ENCODE measurements at places on chromosomes 12 and 14.

GRCh38 chr12:94042321-94042720 lies 106.1 kb upstream of the PLXNC1 start:
- no peak for DNase-seq

- no peak for DNase-seq
Observed at GRCh38 chr14:42113358-42114069, 506.8 kb downstream of the LRFN5 start.

- DNase-seq = no peak
Observed at GRCh38 chr12:57865084-57865751, 18.7 kb upstream of the CTDSP2 start.

DNA sequence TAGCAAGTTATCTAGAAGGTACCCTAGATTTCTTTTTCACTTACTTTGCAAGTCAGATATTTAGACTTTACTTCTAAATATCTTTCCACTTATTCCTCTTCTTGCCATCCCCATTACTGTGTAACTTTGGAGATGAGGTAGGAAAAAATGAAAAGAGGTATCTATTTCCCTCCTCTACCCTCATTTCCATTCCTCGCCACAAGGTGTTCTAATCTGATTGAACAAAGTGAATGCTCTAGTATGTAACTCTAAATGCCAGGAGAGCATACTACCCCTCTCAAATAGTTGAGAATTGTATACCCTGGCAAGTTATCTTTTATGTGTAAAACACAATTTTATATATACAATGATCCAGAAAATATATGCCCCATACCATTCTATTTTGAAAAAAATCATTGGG lies 1.7 kb upstream of the LDHB start:
- DNase-seq = no peak

GRCh38 chr12:95583933-95584332 lies 32.7 kb upstream of the USP44 start:
- DNase-seq = no peak

DNA sequence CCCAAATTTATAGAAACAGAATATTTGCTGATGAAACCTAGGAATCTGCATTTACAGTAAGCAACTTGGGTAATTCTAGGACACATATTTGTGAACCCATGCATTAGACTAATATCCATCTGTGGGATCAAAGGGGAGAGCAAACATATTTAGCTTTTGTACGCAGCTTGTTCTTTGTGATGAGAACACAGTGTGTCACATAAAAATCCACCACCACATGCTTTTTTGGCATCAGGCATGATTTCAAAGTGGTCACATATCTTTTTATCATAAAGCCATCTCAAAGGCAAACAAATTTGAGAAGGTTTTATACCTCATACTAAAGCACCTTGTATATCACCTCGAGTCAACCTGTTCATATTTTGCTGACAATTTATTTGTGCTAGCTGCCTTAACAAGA lies 15.7 kb downstream of the DNAL1 start:
- DNase-seq = no peak

DNA sequence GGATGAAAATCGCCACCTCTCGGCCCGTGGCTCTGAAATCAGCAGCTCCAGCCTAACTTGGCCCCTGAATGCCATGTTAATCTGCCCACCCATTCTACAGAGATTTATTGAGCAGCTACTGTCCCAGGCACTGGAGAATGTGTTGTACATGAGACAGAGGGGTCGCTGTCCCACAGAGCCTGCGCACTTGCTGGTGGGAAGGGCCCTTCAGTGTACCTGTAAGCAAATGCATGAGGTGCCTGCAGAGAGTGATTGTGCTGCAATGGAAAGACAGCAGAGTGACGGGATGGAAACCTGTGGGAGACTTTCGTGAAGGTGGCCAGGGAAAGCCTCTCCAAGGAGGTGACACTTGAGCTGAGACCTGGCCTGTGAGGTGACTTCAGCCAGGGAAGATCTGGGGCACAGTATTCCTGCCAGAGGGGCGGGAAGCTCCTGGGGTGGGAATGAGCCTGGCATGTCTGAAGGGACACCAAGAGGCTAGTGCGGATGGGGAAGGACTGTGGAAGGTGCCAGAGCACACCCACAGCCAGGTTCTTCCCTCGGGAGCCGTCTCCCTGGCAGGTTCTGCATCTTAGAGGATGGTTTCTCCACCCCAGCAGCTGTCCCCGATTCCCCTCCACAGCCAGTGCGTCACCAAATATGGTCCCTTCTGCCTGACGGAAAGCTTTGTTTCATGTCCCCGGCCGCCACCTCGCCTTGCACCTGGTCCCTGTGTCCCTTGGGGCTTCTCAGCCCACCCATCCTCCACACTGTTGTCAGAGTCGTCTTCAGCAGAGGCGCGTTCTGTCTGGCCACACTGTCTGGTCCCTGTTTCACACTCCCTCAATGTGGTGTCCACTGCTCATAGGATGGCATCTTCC lies 8.7 kb downstream of the SMIM41 start:
- DNase-seq = peak; percentile 77

DNA sequence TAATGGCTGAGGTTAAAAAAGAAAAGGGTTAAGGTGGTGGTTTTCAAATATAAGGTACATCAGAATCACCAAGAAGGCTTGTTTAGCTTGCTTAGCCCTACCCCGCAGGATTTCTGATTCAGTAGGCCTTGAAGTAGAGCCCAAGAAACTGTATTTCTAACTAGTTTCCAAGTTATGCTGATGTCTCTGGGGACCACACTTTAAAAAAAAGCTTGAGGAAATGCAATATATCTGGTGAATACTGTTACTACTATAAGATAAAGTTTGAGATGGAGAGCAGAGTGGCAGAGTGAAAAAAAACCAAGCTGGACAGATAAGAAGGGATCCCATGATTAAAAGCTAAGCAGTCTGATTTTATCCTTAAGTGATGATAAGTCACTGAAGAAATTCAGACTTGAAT lies 18.3 kb upstream of the GXYLT1 start:
- DNase-seq = no peak

DNA sequence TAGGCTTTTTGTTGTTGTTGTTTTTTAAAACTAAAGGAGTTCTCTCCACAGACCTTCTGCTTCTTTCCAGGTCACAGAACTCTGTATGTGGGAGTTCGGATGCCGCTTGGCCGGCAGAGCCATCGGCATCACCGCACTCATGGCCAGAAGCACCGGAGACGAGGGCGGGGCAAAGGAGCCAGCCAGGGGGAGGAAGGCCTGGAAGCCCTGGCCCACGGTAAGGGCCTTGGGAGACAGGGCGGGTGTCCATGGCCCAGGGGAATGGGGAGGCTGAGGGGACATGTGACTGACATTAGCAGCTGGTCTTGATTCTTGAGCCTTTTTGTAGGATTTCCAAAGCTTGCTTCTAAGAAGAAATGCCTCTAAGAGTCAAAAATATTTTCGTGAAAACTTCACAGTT lies 26.2 kb downstream of the SLC4A8 start:
- no peak for DNase-seq

DNA sequence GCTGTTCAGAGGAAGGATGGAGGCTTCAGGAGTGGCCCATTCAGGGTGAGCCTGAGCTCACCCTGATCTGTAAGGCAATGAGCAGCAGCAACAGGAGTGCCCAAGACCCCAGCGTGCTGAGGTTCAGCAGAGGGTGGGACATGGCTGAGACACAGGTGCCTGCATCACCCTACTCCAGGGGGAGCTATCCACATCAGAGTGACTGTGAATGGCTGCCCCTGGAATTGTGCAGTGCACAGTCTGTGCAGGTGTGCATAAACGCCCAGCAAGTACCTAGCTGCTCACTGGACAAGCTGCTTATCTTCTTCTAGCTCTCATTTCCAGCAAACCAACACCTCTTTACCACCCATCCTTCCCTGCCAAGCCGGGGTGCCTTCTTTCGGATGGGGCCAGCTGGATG lies 140.6 kb upstream of the PRMT8 start:
- DNase-seq = no peak

- no peak for DNase-seq
Observed at GRCh38 chr14:104451474-104451873, 128.1 kb upstream of the C14orf180 start.

DNA sequence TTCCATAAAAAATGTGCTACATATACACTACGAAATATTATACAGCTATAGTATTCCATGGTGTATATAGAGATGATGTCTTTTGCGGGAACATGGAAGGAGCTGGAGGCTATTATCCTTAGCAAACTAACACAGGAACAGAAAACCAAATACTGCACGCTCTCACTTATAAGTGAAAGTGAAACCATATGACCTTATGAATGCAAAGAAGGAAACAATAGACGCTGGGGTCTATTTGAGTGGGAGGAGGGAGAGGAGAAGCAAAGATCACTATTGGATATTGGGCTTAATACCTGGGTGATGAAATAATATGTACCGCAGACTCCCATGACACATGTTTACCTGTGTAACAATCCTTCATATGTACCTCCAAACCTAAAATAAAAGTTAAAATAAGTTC lies 142.8 kb downstream of the LRFN5 start:
- no peak for DNase-seq
